Aorta (tissue), 5 donors: ENCODE measurements at places on chromosomes 6 and 20. TPM values are rescaled to one million over a fixed set of nuclear protein-coding genes. Genes with fewer than 3 reads are reported as not detected.

GRCh38 chr6:141809901-141810300 is 322.8 kb upstream of the GJE1 start:
- no peak for DNase-seq

DNA sequence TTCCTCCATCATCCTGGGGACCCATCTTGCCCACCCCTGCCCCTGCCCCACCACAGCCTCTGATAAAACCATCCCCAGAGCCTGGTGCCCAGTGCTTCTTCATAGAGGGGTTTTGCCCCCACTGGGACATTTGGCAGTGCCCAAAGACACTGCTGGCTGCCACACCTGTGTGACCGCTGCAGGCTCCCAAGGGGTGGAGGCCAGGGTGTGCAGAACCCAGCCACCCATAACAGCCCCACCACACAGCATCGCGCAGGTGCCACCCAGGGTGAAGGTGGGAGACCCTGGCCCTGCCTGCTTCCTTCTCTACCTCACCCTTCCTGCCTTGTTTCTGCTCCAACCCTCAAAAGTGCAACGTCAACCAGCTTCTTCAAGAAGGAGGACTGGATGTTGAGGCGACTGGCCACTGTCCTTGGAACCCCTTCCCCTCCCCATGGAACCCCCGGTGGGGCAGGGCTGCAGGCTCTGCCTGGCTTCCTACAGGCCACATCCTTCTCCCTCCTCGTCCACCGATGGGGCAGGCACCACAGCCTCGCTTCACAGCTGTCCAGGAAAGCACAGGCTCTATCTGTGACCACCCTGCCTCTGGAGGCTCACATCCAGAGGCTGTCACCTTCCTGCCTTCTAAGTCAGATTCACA is 79.2 kb upstream of the MPC1 start:
- peak; percentile 67 for DNase-seq

DNA sequence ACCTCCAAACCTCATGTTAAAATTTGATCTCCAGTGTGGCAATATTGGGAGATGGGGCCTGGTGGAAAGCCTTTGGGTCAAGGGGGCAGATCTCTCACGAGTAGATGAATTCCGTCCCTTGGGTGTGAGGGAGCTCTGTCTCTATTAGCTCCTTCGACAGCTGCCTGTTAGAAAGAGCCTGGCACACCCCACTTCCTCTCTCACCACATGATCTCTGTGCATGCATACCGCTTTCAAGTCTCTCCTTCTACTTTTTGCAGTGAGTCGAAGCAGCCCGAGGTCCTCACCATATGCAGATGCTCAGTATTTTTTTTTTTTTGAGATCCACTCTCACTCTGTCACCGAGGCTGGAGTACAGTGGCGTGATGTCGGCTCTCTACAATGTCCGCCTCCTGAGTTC is 176.9 kb downstream of the SYNDIG1 start:
- DNase-seq: no peak

The DDRGK1 gene
- 40.5 TPM for total RNA-seq
